Central memory CD8-positive, alpha-beta T cell (primary cell): ENCODE measurements at places on chromosomes 11 and 22.

- H3K4me3 ChIP-seq: no peak overlapping the region
- no peak for DNase-seq
- peaks cover 74% of the 10 kb centered on the region for H3K27me3 ChIP-seq
- H3K36me3 ChIP-seq: no peaks in the 10 kb centered on the region
These were observed 24.6 kb downstream of the MMP27 start for GRCh38 chr11:102680945-102681344.

GRCh38 chr22:17781319-17782031 is 7.2 kb upstream of the BID start:
- peak overlapping the region; percentile 48 for H3K4me3 ChIP-seq
- H3K4me1 ChIP-seq: peaks cover 59% of the 10 kb centered on the region
- DNase-seq: peak; percentile 33
- H3K36me3 ChIP-seq: peaks cover 15% of the 10 kb centered on the region
- H3K27me3 ChIP-seq: no peaks in the 10 kb centered on the region

- H3K4me3 ChIP-seq: no peak overlapping the region
- peaks cover 12% of the 10 kb centered on the region for H3K4me1 ChIP-seq
- H3K36me3 ChIP-seq: peaks cover 9% of the 10 kb centered on the region
- no peaks in the 10 kb centered on the region for H3K27me3 ChIP-seq
These were observed 42.1 kb downstream of the PRDM10 start for GRCh38 chr11:129960216-129961214.

DNA sequence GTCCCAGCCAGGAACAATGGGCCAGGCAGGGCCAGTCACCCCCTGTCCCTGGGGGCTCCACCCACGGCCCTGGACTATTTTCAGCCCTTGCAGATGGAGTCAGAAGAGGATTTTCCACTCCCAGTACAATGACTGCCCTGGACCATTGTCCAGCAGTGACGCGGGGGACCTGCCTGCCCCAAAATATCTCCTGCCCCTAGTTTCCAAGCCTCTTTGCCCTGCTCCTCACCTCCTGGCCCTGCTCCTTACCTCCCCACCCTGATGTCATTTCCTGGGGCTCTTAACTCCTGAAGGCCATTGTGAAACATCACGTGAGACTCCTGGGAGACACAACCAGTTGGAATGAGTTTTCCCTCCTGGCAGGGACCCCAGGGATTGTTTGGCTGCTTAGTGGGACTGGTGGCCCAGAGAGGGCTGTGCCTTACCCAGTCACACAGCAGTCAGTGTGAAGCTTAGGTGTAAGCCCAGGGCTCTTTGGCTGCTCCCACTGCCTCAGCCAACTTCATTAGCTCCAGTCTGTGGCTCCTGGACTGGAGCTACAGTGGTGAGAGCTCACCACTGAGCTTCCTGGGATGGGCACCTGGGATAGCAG is 22.2 kb downstream of the P2RY2 start:
- H3K27ac ChIP-seq: no peak overlapping the region
- no peak for DNase-seq
- peaks cover 9% of the 10 kb centered on the region for H3K27me3 ChIP-seq
- no peaks in the 10 kb centered on the region for H3K36me3 ChIP-seq
- peaks cover 5% of the 10 kb centered on the region for H3K4me1 ChIP-seq

DNA sequence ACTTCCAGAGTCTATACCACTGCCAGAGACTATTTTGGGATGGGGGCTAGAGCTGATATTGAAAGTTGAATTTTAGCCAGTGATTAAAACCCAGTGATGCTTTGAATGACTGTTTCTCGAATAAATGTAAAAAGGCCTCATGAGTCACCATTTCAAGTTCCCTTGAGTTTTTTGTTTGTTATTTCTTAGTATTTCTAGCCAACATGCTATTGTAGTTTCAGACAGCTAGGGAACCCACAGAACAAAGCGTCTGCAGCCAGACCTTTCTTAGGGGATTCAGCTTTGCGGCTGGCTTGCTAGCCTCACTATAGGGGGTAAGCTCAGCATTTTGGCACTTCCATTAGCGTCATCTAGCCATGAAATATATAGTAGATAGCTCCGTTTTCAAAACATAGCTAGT is 66.5 kb downstream of the DBX1 start:
- H3K27ac ChIP-seq: no peak overlapping the region
- H3K4me3 ChIP-seq: no peak overlapping the region
- DNase-seq: no peak
- H3K4me1 ChIP-seq: peaks cover 8% of the 10 kb centered on the region
- peaks cover 5% of the 10 kb centered on the region for H3K36me3 ChIP-seq
